ENCODE measurements at places on chromosomes 3 and 15. TPM values are rescaled to one million over a fixed set of nuclear protein-coding genes. Genes with fewer than 3 reads are reported as not detected.

The PRICKLE2 gene
- total RNA-seq: not detected

The LRRN1 gene
- total RNA-seq: 0.39 TPM

The CACNA2D3 gene
- not detected for total RNA-seq

The MINAR1 gene
- 0.51 TPM for total RNA-seq

The STT3B gene
- 116 TPM for total RNA-seq

The EPHA3 gene
- not detected for total RNA-seq

The TMEM266 gene
- total RNA-seq: 0.11 TPM

The STRIT1 gene
- total RNA-seq: not detected

The CCR2 gene
- 0.51 TPM for total RNA-seq

DNA sequence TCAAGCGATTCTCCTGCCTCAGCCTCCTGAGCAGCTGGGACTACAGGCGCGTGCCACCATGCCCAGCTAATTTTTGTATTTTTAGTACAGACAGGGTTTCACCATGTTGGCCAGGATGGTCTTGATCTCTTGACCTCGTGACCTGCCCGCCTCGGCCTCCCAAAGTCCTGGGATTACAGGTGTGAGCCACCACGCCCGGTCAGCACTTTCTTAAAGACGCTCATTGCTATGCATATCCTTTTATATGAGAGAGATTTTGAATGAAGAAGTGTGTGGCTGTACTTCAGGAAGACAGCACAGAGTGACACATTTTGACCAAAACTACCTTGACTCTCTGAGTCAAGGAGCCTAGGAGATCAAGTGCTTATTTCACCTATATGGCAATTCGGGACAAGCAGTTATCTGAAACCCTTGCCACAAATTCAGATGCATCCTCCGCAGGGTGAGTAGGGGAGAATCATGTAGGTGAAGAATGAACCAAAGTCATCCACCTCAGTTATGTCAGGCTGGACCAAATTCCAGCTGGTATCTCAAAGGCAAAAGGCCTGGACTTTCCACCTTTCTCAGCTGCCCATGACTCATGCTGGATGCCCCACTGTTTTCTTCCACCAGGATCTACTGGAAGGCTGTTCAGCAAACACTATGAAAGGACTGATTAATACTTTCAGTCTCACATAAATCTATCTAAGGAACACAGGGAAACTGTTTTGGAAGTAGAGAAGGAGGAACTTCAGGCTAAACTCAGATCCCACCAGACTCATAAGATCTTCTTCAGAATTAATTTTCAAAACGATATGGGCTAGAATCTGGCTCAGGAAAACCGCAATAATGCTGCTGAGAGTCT lies 31.9 kb downstream of the SUSD5 start:
- DNase-seq: no peak

GRCh38 chr3:14393440-14394106 lies 8.8 kb upstream of the SLC6A6 start:
- no peak for DNase-seq

- DNase-seq: no peak
Measured at GRCh38 chr3:37953707-37954394, 36.7 kb upstream of the VILL start.

DNA sequence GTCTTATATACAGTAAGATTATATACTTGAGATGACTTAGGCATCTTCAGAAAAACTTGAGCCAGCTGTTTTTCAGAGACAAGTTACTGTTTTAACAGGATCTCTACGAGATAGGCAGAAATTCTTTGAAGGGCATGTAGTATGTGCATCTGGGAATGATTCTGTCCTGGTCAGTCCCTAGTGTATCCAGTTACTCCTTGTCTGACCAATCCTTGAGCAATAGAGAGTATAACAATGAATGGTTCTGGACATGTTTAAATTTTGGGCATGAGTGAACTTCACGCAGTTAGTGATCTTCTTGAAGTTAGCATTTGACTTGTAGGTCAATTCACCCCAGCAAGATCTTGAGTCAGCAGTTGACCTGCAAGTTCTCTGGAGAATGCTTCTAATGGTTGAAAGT lies 24.7 kb upstream of the HHLA2 start:
- no peak for DNase-seq

DNA sequence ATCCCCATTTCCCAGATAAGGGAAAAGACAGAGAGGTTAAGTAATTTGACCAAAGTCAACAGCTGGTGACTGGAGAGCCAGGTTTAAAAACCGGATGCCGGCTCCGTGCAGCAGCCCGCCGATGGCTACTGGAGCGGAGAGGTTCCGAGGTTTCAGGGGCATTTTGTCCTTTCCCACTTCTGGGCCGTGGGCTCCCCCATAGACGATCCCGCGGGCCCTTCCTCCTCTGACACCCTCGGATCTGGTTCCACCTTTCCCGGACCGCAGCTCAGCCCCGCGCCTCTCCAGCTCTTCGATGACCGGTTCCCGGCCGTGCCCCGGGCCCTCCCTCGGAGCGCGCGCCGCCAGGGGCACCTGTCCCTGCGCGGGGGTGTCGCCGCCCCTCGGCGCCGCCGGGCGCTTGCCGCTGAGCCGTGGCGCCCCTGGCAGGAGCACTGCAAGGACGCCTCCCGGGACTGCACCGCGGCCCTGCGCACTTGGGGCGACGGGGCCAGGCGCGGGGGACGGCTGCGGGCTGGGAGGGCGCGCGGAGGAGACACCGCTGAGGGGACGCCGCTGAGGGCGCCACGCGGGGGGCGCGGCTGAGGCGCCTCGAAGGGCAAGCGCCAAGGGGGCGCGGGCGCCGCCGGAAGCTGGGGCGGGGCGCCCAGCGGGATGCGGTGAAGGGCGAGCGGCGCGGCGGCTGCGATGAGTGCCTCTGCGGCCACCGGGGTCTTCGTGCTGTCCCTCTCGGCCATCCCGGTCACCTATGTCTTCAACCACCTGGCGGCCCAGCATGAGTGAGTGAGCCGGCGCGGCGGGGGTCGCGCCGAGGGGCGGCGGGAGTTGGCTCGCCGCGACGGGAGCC lies at the start of gene TM6SF1:
TM6SF1 (plus strand) TSS at position 652 of the 847 bp plus-strand sequence; CDS start at position 688, 36 bp downstream.
- peak; percentile 5 for DNase-seq

DNA sequence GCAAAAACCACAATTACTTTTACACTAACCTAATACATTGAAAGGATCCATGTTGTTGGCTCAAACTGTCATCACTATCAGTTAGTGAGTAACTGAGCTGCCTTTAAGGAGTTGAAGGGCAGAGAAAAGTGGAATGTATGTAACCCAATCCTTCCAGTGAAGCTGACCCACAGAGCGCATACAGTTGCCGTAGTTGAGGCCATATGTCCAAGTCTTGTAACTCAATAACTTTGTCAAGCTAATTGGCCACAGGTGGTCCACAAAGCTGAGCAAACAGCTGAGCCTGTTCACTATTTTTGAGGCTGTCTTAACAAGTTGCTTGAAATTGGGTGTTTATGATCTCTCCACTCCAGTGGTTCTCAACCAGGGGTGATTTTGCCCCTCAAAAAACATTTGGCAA lies 169.0 kb upstream of the SLC24A5 start:
- DNase-seq: no peak

- peak; percentile 10 for DNase-seq
Measured at GRCh38 chr15:58463815-58464650, 32.2 kb downstream of the LIPC start.

DNA sequence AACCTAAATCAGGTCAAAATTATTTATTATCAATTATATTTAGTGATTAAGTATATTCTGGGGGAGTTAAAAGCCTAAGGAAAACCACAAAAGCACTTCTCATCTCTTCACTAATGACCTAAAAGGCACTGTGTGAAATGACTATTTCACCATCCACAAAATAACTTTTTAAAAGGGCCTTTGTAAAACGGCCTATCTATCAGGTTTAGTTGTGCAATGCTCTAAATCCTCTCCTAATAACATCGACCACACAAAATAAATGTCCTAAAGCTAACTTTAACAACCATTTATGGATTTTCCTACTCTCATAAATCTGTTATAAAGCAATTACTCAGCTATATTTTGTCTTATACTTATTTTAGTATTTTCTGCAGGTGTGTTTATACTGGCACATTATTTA lies 1066.3 kb downstream of the ROBO1 start:
- DNase-seq: no peak

- DNase-seq: no peak
Measured at GRCh38 chr3:123011447-123011846, 16.1 kb downstream of the SEMA5B start.

DNA sequence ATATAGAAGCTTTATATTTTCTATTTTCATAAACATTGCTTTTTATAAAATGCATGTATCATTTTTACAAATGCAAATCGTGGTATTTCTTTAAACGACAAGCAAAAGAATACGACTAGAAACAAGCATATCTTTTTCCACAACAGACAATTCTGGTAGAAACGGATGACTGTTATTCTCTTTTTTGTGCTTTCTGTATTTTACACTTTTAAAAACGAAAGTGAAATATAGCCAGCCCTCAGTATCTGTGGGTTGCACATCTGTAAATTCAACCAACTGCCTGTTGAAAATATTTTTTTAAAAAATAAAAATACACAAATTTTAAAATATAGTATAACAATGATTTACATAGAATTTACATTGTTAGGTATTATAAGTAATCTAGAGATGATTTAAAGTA lies 61.3 kb downstream of the PRTG start:
- no peak for DNase-seq

DNA sequence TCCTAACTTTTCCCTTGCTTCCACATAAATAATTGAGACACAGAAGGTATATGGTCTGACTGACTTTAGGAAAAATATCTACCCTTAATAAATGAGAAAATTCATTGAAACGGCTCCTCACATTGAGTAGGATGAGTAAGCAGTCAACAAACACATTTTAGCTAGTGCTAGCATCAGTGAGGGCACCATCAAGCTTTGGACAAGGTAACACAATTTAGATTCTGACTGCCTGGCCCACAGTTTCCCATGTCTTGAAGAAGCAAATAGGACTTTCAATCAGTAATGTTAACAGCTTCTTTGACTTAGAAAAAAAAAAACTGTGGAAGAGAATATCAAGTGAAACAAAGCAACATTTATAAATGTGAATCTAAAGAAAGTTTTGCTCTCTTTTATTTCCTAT lies 70.1 kb upstream of the MBNL1 start:
- no peak for DNase-seq

GRCh38 chr3:4411833-4412232 lies 55.2 kb downstream of the SUMF1 start:
- DNase-seq: no peak
